ENCODE measurements at places on chromosomes 4 and X.

DNA sequence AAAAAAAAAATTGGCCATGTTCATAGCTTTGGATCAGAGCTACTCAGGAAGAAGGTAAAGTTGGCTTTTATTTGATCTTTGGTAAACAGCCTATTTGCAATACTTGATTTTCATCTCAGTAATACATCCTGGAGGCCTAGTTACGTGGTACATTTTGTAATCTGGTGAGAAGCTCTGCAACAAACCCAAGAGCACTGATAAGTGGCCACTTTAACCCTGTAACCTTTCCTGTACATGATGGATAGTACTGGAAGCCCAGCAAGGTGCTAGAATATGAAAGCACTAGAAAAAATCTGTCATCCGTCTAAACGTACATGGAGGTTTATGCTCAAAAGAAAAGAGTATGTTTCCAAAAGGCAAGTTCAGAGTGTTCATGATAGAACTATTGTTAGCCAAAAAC, 88.3 kb upstream of the BMP2K start:
- no peak for DNase-seq

GRCh38 chr4:88981556-88981955, 75.4 kb downstream of the FAM13A start:
- DNase-seq = no peak

- no peak for DNase-seq
These were observed 182.9 kb downstream of the COX18 start for GRCh38 chr4:72886602-72887001.

GRCh38 chr4:26687728-26688127, 103.8 kb downstream of the TBC1D19 start:
- DNase-seq = no peak

DNA sequence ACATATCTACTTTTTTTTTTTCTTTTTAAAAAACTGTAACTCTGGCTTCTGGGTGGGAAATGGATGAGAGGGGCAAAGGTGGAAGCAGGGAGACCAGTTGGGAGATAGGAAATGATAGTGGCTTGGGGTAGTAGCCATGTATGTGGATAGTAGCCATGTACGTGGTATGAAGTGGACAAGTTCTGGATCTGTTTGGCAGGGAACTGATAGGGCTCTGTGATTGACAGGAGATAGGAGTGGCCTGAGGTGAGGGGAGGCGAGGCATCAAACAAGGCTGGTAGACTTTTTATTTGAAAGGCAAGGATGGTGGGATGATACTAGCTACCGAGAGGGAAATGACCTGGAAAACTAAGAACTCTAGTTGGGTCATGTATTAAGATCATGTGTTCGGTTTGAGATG, 117.8 kb downstream of the AFF1 start:
- DNase-seq = no peak

DNA sequence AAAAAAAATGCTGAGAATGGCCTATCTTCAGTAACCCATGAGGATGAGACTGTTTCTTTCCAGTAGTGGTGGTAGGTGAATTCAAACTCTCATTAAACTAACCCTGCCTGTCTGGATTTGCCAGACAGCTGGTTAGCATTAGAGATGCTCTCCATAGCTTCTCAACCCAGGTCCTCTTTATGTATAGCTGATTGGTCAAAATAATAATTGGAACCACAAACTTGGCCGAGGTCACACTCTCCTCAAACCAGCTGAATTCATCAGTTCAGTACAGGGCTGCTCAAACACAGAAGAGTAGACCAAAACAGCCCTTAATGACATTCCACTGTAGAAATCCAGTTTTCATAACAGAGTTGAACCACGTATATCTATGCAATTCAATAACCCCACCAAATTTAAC, 85.3 kb downstream of the HCCS start:
- DNase-seq = no peak

DNA sequence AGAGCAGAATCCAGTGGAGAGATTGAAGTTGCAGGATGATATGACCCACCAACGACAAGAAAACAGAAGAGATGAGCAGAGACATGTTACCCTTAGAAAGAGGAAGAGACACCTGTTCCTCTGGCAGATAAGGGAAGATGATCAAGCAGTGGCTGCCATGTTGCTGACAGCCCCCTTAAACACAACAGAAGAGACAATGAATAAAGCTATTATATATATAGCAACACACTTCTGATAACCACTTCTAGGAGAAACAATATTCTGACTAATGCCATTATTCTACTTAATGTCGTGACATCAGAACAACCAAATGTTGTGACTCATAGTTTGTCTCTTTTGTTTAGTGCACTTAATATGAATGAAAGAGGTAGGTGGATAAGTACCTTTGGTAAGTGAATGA, 44.9 kb downstream of the SH3RF1 start:
- no peak for DNase-seq

- DNase-seq = no peak
These were observed 418.0 kb downstream of the NLGN4X start for GRCh38 chrX:5810636-5811035.

DNA sequence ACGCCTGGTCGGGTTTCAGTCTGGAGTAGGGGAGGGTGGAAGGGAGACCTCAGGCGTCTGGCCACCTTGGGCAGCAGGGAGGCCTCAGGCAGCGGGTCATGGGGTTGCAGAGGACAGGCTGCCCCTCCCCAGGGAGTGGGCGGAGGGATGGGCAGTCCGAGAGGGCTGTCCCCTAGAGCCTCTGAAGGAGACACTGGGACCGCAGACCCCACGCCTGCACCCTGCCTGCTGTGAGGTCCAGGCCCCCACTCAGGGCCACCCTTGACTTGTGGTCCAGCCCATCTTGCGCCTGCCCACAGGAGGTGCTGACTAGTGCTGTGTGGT, 16.5 kb downstream of the FGFRL1 start:
- DNase-seq = no peak

- no peak for DNase-seq
These were observed 12.7 kb upstream of the SMIM43 start for GRCh38 chr4:121777625-121778024.

GRCh38 chr4:3363411-3364141, 70.8 kb downstream of the RGS12 start:
- no peak for DNase-seq

DNA sequence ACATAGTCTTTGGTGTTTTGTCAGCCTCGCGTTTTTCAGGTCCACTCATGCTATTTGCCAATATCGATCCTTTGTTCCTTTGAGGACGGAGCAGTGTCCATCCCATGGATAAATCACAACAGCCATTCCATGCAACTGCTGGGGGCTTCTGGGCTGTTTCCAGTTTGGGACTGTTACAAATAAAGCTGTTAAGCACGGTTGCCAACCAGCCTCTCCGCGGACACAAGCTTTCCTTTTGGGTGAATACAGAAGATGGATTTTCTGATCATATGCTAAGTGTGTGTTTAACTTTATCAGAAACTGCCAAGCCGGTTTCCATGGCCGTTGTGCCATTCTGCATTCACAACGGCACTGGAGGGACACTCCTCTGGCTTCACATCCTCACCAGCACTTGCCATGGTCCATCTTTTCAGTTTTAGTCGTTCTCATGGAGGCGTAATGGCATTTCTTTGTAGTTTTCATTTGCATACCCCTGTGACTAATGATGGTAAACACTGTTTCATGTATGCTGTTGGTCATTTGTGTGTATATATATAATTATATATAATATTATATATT, 67.8 kb downstream of the ABLIM2 start:
- DNase-seq = no peak

- no peak for DNase-seq
These were observed 324.2 kb downstream of the GBA3 start for GRCh38 chr4:23016981-23017380.

DNA sequence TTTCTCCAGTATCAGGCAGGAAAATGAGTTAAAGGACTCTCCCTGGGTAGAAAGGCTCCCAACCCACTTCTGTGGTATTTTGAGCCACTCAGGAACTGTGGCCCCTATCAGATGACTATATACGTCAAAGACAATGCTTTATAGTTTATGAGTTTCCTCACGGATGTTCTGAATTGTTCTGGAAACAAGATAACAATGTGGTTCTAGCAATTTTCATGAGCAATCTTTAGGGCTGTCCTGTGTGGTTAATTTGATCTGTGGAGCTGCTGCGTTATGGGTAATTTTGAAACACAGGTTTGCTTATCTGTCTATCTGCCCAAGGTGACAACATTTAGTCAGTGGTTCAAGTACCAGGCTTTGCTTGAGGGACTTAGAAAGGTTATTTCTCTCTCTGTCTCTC, 46.7 kb upstream of the IL2 start:
- DNase-seq = no peak

- no peak for DNase-seq
These were observed 149.4 kb upstream of the PJA1 start for GRCh38 chrX:69314436-69315348.

DNA sequence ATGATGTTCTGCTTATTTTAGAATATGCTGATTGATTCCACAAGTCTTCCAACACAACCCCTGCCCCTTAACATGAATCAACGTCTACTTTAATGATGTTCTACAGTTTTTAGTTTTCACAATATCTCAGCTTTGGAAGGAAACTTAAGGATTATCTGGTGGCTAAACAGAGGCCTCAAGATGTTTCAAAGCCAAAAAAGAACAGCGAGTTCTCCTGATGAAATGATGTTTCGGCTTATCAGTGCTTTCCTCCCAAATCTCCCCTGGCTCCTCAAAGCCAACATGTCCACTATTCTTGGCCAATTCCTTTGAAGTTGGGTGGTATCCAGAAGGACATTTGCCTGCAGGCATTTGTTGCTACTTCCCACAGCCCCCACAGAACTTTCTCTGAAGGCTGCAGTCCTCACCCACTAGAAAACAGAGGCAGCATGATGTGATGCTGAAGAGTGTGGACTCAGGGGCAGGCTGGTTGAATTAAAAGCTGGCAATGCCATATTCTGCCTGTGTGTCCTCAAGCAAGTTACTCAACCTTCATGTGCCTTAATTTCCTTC, 87.3 kb downstream of the ADGRG4 start:
- DNase-seq = no peak

DNA sequence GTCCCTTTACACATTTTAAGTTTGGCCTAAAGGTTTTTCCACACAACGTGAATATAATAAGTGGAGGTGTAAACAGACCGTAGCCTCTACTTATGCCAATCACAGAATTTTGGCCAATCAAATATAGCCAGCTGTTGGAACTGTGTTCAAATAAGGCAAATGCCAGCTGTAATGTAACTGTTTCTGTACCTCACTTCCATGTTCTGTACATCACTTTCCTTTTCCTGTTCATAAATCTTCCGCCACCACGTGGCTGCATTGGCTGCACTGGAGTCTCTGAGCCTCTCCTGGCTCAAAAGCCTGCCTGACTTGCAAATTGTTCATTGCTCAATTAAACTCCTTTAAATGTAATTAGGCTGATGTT, 105.1 kb upstream of the SMIM31 start:
- no peak for DNase-seq

DNA sequence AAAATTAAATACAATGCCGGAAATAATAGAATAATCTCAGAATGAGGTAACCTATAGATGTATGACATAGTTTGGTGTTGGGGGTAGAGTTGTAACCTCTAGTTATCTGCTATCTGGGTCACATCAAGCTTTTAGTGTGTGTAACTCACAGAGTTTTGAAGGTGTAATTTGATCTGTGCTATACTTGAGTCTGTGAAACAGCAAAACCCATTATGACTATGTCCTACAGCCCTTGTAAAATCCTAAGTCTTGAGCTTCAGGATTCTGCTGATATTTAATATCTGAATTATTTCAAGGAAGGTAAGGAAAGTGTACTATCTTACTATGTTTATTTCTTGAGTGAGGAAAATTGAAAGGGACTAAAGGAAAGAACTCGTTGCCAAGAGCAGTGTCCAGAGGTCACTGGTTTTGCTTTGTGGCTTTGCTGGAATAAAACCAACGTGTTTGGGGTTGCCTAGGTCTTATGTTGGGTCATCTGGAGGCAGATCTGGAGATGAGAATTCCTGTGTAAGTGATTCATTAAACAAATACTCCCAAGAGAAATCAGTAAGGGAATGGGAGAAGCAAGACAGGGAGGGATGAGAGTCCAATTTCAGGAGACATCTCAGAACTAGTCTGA, 107.8 kb upstream of the CBLL2 start:
- DNase-seq = no peak

GRCh38 chrX:17584248-17584681, 153.0 kb upstream of the SCML1 start:
- DNase-seq = no peak

- peak; percentile 52 for DNase-seq
These were observed at the start of gene HPSE for GRCh38 chr4:83334425-83335241. HPSE (minus strand) TSS chr4:83334848; CDS start chr4:83334782, 66 bp downstream.

DNA sequence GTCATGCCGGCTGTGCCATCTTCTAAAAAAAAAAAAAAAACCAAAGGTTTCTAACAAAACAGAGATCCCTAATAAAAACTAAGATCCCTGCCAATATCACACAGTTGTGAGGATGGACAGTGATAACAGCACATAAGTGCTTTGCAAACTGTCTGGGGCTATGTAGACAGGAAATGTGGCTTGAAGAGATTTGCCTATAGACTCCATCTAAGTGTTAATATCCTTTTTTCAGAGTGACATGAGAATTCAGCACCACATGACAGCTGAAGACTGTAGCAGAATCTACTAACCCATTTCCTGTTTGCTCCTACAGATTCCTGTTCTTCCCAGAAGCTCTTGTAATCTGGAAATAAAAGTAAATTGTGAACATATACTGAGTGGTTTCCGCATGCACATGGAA, 215.4 kb downstream of the KDR start:
- DNase-seq = no peak

DNA sequence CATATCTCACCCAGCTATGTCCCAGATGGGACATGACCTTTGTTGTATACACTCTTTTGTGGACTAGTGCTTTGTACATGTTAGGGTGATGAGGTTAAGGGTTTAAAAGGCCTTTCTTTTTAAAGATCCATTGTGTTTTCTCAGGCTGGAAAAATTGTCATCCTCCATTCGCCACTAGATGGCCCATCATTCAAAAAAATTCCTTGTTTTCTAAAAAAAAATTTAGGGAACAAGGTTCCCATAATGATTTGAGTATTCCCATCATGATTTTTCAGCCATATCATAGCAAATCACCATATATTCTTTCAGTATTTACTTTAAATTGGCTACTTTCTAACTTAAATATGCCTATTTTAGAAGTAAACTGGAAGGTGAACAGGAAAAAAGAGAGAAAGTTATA, 91.9 kb upstream of the TMEM164 start:
- no peak for DNase-seq

GRCh38 chr4:161428180-161428965, 735.4 kb downstream of the FSTL5 start:
- no peak for DNase-seq

DNA sequence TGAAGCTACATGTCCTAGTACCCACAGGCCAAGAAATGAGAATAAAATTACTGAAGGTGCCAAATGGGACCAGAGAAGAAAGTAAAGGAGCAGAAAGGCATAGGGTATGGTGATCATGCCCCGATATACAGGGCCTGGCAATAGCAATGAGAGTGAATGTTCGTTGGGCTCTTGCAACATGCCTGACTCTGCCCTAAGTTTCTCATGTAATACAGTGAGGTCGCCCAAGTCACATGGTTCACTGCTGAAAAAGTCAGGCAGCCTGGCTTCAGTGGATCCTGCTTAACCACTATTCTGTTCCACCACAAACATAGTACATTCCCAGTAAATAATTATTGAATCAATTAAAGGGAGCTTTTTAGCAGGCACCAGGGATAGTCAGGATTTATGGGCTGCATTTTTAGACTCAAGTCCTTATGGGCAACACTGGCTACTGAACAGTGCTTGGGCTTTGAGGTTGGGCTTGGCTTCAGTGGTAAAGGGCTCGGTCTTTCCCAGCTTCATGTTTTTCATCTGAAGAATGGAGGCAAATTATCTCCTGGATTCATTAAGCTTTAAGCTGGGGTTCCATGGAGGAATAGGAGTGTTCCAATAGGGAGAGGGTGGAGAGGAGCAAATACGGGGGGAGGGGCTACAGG, 67.1 kb upstream of the ZNF518B start:
- DNase-seq = no peak

- DNase-seq = no peak
These were observed 851.7 kb upstream of the PCDH10 start for GRCh38 chr4:132297346-132297745.

- no peak for DNase-seq
These were observed 37.7 kb upstream of the ENPP6 start for GRCh38 chr4:184255361-184255760.
